HS-27A (cell line): ENCODE measurements at places on chromosomes 2 and 18.

DNA sequence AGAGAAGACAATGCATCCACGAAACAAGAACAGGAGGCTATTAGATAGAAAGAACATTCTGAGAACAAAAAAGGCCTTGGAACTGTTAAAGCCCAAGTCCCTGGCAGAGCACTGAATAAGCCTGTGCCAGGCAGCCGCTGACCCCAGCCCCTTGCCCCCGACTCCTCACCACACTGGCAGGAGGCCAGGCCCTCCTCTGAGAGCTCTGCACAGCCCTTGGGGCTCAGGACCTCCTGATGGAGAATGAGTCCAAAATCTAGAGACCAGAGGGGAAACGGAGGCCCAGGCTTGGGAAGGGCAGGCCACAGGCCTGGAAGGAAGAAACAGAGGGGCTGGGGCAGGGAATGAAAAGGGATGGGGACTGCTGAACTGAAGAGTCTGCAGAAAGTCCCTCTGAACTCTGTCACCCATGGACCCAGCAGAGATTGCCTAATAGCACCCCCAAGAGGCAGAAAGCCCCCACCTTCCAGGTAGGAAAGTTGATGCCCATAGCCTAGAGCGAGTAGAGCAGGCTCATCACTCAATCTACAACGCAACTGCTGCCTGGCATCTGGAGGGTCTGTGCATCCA lies 18.3 kb upstream of the TNS1 start:
- DNase-seq = no peak

- DNase-seq = no peak
Measured at GRCh38 chr2:222050981-222051380, 247.8 kb downstream of the PAX3 start.

DNA sequence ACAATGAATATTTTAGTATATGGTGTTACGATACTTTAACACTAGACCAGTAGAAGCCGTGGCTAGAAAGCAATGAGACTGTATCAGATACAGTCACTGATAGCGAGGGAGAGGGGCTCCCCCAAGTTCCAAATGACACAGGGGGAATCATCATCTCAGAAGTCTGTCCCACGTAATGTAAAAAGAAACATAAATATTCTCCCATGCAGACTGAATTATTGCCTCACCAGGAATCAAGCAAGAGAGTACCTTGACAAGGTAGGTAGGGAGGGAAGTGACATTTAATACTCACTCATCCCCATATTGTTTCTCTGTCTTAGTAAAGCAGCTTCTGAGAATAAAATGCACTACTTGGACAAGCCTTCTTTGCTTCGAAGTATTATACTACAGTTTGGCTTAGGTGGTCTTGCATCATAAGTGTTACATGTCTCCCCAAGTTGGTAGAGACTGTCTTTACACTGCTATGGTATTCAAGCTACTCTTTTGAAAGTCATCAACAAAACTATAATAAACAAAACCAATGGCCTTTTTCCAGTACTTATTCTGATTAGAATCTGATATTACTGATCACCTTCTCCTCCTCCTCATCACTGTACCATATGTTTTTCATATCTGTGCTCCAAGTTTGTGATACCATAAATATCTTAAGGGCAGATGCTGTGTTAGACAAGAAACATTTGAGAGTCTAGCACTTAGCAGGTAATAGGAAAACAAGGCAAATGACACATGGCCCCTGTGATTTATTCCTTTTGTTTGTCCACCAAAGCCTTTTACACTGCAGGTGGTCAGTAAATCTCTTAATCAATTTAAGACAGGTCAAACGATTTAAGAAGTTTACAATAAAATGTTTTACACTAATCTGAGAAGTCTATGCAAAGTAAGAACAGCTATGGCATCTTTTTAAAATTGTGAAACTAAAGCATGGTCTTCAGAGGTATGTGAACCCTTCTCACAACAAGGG lies 2.7 kb downstream of the LAPTM4A start:
- DNase-seq = no peak

DNA sequence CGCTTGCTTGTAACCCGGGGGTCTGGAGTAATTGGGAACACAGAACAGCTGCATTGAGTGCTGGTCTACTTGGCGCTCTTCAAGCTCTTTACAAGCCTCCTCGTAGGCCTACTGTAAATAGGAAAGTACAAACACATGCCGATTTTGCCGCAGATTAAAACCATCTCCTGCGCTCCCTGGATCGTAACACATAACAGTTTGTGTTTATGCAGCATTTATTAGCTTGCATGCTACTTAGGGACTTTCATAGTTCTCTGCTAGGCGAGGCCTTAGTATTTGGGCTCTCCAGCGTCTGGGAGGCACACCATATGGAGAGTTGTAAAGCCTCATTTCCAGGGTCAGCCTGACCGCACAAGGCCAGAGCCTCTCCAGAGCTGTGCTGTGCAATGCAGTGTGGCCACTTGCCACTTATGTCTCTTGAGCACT lies 84.0 kb upstream of the HAAO start:
- DNase-seq = no peak

DNA sequence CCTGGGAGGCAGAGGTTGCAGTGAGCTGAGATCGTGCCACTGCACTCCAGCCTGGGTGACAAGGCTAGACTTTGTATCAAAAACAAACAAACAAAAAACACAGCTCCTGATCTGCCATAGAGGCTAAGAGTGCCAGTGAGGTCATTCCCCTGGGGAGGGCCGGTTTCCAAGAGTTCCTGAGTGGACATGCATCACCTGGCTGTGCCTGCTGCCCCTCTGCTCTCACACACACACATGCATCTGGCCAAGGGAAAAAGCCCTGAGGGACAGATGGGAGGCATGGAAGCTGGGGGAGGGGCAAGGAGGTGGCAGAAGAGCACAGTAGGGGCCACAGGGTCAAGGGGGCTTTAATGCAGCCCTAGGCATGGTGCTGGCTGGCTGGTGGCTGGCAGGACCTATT lies 60.4 kb downstream of the ZBTB7C start:
- no peak for DNase-seq

DNA sequence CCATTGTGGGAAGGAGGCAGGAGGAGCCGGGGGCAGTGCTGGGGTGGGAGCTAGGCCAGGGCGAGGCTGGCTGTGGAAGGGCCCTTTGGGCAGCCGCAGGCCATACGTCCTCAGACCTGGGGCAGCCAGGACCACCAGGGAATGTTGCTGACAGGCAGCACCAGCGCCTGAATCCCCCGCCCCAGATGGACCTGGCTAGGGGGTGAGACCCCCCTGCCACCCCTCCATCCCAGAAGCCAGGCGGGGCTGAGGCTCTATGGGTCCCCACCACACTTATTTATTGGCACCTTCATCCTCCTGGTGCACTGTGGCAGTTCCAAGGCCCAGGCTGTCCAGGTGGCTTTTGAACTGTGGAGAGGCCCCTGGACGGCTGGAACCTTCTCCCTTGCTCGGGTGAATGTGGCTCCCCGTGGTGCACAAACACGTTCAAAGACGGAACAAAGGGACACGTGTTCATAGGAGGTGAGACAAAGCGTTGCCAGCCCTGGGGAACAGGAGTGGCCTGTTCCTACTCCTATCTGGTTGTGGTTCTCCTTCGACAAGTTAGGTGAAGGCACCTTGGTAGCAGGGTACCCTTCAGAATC lies 35.1 kb downstream of the RAMP1 start:
- no peak for DNase-seq

- DNase-seq = no peak
Measured at GRCh38 chr18:25279556-25279955, 72.4 kb downstream of the ZNF521 start.
